ENCODE measurements at places on chromosomes 5 and 9. TPM values are rescaled to one million over a fixed set of nuclear protein-coding genes. Genes with fewer than 3 reads are reported as not detected.

Gene ZNF454
- 0.18 TPM for total RNA-seq

- DNase-seq = no peak
These were observed 101.9 kb downstream of the PDE8B start for GRCh38 chr5:77312413-77312812.

DNA sequence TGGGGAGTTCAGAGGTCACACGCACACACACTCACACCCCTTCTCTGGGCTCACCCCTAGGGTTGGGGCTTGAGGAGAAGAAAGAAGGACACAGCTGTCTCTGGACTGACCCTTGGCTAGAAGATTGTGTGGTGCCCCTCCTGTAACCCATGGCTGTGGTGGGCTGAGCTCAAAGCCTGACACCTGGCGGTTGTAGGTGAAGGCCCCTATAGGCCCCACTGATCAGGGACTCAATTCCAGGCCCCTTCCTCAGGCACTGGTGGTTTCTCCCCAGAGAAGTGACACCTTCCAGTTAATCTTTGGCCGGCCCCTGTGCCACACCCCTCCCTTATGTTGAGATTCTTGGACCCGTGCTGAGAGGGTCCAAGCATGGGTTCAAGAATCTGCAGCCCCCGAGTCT lies 35.2 kb upstream of the CRB2 start:
- no peak for DNase-seq

GRCh38 chr9:13443346-13444244 lies 164.1 kb upstream of the MPDZ start:
- DNase-seq = no peak

Data from left lobe of liver (tissue), 2 donors.